ENCODE measurements at places on chromosomes 16 and 17. TPM values are rescaled to one million over a fixed set of nuclear protein-coding genes. Genes with fewer than 3 reads are reported as not detected.

Gene CLEC18C
- total RNA-seq, result 0.29 TPM

Gene FSCN2
- 1.0 TPM for total RNA-seq

Gene SLC12A3
- not detected for total RNA-seq

Gene MYH8
- not detected for total RNA-seq

Gene NDE1
- total RNA-seq, result 114 TPM

DNA sequence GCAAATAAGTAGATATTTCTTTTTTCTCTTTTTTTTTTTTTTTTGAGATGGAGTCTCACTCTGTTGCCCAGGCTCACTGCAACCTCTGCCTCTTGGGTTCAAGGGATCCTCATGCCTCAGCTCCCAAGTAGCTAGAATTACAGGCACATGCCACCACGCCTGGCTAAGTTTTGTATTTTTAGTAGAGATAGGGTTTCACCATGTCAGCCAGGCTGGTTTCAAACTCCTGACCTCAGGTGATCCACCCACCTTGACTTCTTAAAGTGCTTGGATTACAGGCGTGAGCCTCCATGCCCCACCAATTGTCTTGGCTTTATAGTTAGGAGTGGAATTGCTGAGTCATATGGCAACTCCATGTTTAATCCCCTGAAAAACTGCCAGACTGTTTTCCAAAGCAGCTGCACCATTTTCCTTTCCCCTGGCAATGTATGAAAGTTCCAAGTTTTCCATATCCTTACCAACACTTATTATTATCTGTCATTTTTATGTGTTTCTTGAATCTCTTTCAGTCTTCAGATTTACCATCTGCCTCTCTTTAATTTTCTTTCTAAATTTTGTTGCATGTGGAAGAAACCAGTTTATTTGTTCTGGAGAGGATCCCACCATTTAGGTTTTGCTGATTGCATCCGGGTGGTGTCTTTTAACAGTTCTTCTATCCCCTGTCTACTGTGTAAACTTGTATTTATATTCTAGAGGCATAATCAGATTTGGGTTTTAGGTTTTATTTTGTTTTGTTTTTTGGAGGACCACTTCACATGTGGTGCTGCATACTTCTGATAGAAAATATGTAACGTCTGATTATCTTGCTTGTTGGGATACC is 9.9 kb upstream of the CES3 start:
- H3K4me3 ChIP-seq, result no peak overlapping the region
- peaks cover 33% of the 10 kb centered on the region for H3K27me3 ChIP-seq
- no peak overlapping the region for H3K27ac ChIP-seq
- H3K4me1 ChIP-seq, result peaks cover 20% of the 10 kb centered on the region

DNA sequence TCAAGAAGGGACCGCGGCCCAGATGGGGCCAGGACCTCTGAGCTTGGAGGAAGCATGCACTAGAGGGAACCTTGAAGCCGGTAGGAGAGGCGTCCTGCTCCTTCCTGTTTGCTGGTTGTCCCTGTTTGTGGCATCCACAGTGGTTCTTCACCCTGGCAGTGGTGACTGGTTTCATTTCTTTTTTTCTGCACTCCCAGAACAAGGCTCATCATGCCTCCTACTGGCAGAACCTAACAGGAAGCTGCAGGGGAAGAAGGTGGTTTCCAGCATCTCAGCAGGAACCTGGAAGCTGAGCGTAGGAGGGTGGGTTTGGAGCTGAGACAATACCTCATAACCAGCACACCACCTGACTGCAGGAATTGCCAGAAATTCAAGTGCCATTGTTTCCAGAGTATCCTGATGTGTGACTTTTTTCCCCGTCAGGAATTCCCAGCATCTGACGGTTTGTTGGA is 5.8 kb downstream of the TMEM231 start:
- peaks cover 4% of the 10 kb centered on the region for H3K4me1 ChIP-seq
- H3K27me3 ChIP-seq, result no peaks in the 10 kb centered on the region
- H3K27ac ChIP-seq, result no peak overlapping the region
- H3K36me3 ChIP-seq, result no peaks in the 10 kb centered on the region
- no peak overlapping the region for H3K4me3 ChIP-seq

GRCh38 chr16:30372038-30372712 is 1.9 kb upstream of the TBC1D10B start:
- H3K4me1 ChIP-seq, result peaks cover 47% of the 10 kb centered on the region
- H3K27ac ChIP-seq, result no peak overlapping the region
- H3K27me3 ChIP-seq, result no peaks in the 10 kb centered on the region
- DNase-seq, result no peak
- H3K36me3 ChIP-seq, result peaks cover 5% of the 10 kb centered on the region
- no peak overlapping the region for H3K4me3 ChIP-seq

GRCh38 chr16:67653128-67653788 is 6.8 kb downstream of the ACD start:
- H3K36me3 ChIP-seq, result peaks cover 57% of the 10 kb centered on the region
- no peak overlapping the region for H3K27ac ChIP-seq
- H3K4me1 ChIP-seq, result peaks cover under 1% of the 10 kb centered on the region
- no peak overlapping the region for H3K4me3 ChIP-seq

DNA sequence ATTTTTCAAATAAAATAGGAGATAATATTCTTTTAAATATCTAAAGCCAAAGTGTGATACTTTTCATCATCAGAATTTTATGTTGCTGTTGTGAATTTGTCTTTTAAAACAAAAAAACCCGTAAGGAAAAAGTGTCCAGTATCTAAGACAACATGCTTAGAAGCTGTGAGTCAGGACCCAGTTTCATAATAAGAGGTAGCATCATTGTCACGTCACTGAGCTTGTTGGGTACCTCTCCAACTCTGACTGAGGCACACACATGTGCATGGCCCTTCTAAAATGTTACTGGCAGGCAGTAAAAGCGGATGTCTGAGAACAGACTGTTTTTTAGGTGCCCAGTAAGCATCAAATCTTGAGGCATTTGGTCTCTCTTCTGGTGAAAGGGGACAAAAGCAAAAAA is 2.5 kb downstream of the CIAPIN1 start:
- H3K27me3 ChIP-seq, result no peaks in the 10 kb centered on the region
- H3K27ac ChIP-seq, result no peak overlapping the region
- H3K36me3 ChIP-seq, result peaks cover 3% of the 10 kb centered on the region
- H3K4me3 ChIP-seq, result no peak overlapping the region
- DNase-seq, result no peak

- no peaks in the 10 kb centered on the region for H3K27me3 ChIP-seq
- no peak for DNase-seq
- H3K4me3 ChIP-seq, result no peak overlapping the region
- no peak overlapping the region for H3K27ac ChIP-seq
- peaks cover 7% of the 10 kb centered on the region for H3K36me3 ChIP-seq
- H3K4me1 ChIP-seq, result no peaks in the 10 kb centered on the region
Observed at GRCh38 chr17:31378638-31379037, 12.8 kb upstream of the RAB11FIP4 start.

DNA sequence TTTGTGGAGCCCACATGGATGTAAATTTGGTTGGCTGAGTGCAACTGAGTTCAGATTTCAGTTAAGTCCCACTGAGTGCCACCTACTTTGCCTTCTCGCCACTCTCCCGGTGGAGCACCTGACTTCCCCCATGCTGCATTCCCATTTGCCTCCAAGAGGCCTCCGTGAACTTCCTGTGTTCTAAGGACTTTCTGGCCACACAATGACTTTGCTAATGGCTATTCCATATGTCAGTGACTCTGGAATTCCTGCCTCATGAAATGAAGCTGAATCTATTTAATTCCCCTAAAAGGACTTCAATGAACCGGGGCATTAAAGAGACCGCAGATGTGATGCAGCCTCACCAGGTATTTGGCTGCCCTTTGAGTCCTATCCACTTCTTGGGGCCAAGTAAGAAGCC is 29.9 kb downstream of the ABCC12 start:
- H3K27ac ChIP-seq, result no peak overlapping the region
- H3K4me1 ChIP-seq, result no peaks in the 10 kb centered on the region
- H3K36me3 ChIP-seq, result no peaks in the 10 kb centered on the region
- no peak overlapping the region for H3K4me3 ChIP-seq
- DNase-seq, result no peak

DNA sequence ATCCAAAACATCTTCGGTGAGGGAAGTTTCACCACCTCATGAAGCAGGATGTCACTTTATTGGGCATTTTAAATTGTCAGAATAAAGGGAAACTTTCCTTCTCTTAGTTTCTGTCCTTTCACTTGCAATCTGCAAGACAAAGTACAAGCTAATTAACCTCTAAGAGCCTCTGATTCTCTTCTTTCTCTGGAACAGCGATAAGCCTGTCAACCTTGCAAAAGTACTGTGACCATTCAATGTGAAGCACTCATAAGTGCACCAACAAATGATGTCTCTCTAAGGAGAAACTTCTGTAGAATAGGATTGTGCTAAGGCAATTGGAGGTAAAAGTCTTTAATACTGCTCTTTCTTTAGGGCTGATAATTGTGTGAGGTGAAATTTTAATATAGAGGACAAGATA is 1622.3 kb downstream of the CDH8 start:
- no peaks in the 10 kb centered on the region for H3K4me1 ChIP-seq
- no peaks in the 10 kb centered on the region for H3K27me3 ChIP-seq
- no peak overlapping the region for H3K27ac ChIP-seq

DNA sequence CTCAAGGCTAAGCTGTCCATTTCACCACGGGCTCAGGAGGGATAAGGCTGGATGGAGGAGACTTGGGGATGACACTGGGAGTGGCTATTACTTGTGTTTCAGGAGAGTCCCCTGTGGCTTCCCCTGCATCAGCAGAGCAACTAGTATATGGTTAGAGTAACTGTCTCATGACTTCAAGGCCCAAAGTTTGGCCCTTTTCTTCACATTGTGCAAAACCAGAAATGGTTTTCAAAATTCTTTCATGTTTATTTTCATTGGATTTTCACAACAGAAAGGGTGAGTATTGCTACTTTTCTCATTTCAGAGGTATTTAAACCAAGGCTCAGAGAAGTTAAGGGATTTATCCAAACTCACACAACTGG is 18.1 kb upstream of the TAC4 start:
- H3K4me3 ChIP-seq, result no peak overlapping the region
- no peak overlapping the region for H3K27ac ChIP-seq
- H3K36me3 ChIP-seq, result no peaks in the 10 kb centered on the region

DNA sequence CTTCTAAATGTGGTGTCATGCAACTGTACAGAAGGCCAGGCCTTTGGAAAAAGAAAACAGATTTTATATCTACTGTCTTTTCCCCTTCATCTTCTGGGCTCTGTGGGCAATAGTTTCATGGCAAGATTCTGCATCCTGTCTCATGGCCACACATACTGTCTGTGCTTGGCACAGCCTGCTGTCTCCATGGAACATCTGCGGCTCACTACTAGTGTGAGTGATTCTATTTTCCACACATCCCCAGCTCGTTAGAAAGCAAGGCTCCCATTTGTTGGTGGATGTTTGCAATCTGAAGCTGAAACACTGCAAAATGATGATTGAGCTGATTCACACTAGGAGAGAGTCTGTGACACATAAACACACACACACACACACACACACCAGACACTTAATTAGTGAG is 32.4 kb downstream of the CACNG3 start:
- no peak overlapping the region for H3K27ac ChIP-seq
- DNase-seq, result no peak
- H3K27me3 ChIP-seq, result peaks cover 1% of the 10 kb centered on the region
- no peaks in the 10 kb centered on the region for H3K36me3 ChIP-seq

GRCh38 chr16:6190776-6191175 is 1093.2 kb upstream of the EEF2KMT start:
- no peaks in the 10 kb centered on the region for H3K4me1 ChIP-seq
- no peak overlapping the region for H3K4me3 ChIP-seq
- DNase-seq, result no peak
- H3K27me3 ChIP-seq, result no peaks in the 10 kb centered on the region

All from natural killer cell (primary cell).